Astrocyte of the hippocampus (primary cell): ENCODE measurements at places on chromosomes 7 and 10.

- DNase-seq = no peak
These were observed 61.2 kb downstream of the OAT start for GRCh38 chr10:124357561-124357885.

DNA sequence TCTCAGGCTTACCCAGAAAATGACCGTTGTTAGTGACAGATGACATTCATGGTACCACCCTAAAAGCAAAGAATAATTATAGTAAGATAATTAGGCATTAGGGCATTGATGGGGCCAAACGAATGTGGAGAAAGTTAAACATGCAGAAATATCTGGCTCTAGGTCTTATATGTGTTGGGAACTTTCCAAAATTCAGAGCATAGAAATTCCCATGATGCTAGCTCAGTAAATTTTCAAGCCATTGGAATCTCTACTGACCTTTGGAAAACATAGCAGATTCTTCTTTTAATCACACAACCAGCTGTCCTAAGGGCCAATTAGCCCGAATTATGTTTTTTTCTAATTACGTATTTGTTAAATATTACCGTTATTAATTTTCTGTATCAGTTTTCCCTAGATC lies 136.1 kb downstream of the CREB5 start:
- no peak for DNase-seq

DNA sequence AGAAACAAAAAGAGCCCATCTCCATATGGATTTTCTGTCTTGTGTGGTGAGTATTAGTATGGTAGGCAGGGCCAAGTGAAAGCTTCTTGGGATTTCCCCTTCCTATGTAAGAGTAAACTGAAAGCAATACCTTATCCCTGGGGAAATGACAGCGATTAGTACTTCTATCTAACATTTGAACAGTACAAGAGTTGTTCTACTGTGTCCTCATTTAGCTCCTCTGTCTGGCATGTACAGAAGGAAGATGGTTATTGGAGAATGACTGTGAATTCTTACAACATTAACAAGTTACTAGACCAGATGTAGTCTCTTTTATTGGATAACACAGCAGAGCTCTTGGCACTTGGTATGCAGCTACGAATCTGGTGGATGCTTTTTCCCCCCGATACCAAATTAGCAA lies 17.9 kb upstream of the TRIL start:
- DNase-seq = no peak

DNA sequence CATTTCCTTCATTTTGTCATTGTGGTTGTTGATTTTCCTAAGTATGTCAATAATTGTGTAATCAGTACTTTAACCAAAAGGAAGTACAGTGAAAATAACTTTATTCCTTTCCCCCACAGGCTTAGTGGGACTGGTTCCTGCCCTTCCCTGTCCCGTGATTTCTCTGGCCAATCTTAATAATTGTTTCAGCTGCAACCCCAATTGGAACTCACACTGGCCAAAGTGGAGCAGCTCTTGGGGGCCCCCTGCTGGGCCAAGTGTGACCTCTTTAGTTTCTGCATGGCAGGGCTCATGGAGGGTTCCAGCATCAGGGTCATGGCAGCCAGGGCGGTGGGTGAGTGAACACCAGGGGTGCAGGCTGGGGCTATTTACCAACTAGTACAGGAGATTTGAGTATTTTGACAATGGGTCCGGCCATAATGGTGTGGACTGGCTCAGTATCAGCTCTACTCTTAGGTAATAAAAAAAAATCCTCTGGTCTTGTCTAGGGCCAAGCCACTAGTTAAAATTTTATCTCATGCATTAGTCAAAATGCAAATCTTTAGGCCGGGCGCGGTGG lies 31.7 kb downstream of the CYCS start:
- DNase-seq = peak; percentile 87

- no peak for DNase-seq
These were observed 161.3 kb downstream of the DYNC1I1 start for GRCh38 chr7:95933618-95934017.

GRCh38 chr7:4017081-4017480 lies 665.0 kb upstream of the FOXK1 start:
- no peak for DNase-seq

DNA sequence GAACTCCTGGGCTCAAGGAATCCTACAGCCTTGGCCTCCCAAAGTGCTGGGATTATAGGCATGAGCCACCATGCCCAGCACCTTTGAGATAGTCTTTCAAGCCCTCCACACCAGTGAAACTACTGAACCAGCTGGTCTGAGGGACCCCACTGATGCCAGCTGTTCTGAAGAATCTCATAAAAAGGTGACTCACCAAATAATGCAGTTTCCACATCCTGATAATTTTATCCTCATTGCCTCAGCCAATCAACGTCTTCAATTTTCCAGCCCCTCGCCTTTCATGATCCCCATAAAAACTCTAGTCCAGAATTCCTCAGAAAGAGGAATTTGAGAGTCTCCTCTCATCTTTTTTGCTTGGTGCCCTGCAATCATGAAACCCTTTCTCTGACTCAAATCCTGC lies 1691.6 kb upstream of the LRRTM3 start:
- no peak for DNase-seq

- peak; percentile 77 for DNase-seq
These were observed 170.5 kb downstream of the RPS24 start for GRCh38 chr10:78203915-78204818.

DNA sequence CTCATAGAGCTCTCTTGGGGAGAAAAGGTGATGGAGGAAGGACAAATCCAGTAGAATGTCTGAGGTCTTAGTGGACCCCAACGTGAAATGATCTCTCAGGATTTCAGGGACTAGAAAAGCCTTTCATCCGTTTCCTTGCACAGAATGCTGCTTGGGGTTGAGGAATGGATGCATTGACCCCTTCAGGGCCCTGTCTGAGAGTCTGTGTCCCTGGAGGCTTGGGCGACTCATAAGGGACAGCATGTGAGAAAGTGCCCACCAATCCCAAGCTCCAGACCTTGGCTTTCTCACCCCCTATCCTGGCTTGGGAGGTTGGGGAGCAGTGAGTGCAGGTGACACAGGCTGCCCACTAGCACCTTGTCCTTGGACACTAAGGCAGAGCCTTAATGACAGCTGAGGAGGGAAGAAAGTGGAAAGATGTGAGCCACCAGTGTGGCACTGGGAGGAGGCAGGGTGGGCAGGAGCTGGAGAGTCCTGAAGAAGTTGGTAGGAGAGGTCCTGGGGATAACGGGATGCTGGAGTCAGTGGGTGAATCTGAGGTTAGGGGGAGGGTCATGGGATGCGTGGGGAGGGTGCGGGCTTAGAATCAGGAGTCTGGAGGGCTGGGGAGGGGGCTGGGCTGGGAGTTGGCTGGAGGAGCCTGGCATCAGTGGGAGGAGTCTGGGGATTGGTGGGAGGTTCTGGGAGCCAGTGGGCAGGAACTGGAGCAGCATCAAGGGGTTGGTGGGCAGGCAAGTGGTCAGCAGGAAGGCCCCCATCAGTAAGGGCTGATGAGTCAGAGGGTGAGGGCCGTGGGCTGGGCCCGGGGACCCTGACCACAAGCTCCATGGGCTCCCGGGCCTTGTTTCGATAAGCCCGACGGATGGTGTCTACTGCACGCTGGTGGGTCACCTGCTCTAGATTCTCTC lies 8.6 kb downstream of the LZTS2 start:
- DNase-seq = no peak

GRCh38 chr7:16421333-16422102 lies at the start of gene CRPPA:
CRPPA (minus strand) TSS chr7:16421538; CDS start chr7:16421322, 216 bp downstream.
- peak; percentile 76 for DNase-seq

GRCh38 chr10:131785121-131785460 lies 115.7 kb upstream of the PPP2R2D start:
- DNase-seq = no peak

GRCh38 chr7:46681865-46682503 lies 760.9 kb upstream of the IGFBP3 start:
- DNase-seq = no peak

DNA sequence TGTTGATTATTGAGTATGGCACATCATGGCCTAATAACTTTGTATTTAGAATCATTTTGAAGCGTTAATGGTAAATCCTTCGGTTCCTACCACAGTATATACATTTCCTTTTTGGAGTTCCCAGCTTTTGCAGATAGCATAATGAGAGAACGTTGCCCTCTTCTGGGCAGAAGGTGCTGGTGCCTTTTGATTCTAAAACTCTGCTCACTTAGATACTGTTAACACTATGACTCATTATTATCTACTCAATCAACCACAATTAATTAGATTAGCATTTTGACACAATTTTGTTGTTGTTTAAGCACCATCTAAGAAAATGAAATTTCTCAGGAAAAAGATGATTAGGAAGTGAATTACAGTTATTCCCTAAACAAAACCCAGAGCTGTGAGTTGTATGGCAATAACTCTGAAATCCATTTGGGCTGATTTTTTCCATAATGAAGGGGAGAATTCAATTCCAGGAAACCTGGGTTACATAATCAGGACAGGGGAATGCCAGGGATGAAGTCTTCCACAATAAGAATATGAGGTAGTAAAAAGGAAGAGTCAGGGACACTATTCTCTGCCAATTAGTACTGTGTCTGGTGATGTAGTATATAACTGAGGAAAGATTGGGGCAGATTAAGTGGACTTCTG lies 11.5 kb upstream of the DLD start:
- peak; percentile 77 for DNase-seq

DNA sequence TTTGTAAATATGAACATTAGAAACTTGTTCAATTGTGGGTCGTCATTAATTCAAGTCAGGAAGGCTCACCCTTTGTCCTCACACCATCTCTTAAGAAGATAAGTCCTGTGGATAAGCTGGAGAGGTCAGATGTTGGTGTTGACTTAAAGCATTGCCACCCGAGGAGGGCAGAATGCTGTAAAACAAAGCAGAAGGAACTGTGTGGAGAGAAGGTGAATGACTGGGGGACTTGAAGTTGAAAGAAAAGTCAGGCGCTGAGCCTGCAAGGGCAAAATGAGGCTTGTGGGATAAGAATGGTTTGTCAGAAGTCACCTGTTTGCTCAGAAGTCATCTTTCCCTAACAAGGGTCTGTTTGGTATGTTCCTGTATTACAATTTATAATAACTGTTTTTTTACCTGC lies 9.1 kb downstream of the RPA3 start:
- DNase-seq = no peak

- DNase-seq = no peak
These were observed 45.1 kb upstream of the SGCE start for GRCh38 chr7:94700926-94701554.

GRCh38 chr7:74275401-74275881 lies 13.8 kb upstream of the CLIP2 start:
- no peak for DNase-seq
